ENCODE measurements at places on chromosomes 3 and 15.
A peak's percentile ranks its signal among the peaks of the same experiment; 100 is the strongest.

DNA sequence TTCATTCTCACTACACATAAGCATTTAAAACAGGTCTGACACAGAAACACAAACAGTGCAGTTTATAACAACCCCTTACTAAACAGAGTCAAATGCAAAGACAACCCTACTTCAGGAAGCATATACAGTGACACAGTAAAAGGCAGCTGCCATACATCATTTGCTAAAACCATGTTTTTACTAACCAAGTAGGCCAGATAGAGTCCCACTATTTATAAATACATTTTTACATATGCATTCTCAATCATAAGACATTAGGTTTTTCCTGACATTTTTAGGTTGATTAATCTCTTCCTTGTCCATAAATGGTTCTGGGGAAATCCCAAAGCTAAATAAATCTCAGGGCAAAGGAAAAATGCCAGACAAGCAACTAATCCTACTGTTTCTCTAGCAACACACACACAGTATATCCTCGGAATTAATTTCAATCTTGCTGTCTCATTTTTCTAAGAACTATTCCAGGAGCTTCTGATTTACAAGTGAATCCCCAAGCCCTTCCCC lies 39.0 kb downstream of the CHAC1 start:
- DNase-seq = no peak

DNA sequence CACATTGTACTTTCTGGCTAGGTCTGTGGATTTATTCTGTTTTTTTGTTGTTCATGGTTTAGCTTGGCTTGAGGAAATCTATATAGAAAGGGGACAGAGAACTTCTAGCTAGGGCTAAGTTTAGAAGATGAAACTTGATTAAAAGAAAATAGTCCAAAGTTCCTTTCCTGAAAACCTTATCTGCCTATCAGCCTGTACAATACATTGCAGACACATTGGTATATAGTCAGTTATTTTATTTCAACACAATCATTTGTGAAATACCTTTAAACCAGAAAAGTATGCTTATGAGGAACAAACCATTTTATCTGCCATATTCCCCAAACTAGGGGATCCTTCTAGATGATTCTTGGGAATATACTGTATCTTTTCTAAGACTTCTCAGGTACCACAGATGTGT lies 147.3 kb upstream of the CGNL1 start:
- DNase-seq = no peak

DNA sequence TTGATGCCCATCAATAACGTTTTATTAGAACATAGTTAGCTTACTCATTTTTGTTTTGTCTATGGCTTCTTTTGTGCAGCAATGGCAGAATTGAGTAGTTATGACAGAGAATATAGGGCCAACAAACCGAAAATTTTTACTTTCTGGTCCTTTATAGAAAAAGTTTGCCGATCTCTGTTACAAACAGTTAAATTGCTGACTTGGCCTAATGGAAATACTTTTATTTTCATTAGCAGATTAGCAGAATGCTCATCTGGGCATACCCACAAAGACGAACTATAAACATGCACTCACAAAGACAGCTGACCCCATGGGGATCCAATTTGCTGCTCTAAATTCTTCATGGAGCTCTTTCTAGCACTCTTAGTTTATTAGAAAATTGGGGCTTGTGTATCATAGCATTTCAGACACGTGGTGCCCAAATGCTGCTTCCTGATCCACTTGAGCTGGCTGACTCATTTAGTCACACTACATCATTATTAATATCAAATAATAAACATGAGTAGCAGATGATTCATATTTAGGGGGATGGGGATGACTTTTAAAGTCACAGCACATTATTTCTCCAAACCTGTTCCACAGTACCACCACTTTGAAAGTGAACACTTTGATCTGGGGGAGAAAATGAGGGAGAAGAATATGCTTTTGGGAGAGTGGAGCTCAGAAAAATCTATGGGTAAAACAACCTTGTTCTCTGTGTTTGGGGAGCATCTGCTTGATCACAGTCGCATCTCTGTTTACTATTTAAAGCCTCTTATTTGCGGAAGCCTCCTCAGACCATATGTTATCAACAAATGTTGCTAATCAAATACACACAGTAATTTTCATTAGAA lies 228.1 kb upstream of the FEZF2 start:
- DNase-seq = no peak

DNA sequence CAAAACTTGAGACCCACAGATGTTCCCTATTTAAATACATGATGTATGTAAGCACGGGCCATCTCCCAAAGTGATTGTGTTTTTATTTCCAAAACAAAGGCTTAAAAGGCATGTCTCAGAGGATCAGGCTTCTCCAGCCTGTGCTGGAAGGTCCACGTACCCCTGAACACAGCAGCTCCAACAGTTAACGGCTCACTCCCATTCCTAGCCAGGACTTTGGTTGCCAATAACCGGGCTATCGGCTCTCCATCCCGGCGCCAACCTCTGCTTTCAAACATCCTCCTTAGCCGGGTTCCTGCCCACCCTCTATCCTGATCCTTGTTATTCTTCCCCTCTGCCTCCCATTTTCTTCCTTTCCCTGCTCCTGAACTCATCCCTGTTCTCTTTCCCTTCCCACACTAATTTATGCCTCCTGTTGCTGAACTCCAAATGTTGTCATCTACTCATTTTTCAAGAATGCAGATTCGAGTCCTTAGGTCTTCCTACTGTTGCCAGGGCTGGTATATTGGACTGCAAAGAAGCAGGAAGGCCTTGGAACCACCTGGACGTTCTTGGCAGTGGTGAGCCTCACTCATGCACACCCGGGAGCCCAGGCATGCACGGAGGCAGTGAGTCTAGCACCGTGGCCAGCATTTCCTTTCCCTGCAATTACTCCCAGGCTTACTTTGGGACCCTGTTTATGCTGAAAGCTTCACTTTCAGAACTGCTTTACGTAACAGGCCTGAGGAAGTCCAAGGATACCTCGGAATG lies 128.4 kb upstream of the RAD18 start:
- no peak for DNase-seq

GRCh38 chr15:67495585-67495984 lies 25.3 kb upstream of the C15orf61 start:
- DNase-seq = no peak

DNA sequence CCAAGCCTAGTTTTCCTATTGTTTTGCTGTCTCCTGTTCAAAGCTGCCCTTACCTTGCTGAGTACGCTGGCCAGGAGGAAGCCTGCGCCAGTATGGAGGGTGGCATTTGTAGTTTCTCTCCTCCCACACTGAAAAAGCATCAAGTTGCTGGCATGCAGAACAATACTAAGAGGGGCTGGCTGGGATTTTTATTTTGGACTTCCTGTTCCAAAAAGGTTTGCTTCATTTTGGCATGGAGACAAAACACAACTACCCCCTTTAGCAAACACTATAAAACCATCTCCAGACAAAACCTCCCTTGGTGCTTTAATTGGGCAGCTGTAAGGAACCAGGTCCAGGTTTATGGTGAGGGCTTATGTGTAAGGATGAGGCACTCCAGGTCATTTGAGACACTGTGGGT lies 457.6 kb downstream of the PDCD6IP start:
- no peak for DNase-seq

DNA sequence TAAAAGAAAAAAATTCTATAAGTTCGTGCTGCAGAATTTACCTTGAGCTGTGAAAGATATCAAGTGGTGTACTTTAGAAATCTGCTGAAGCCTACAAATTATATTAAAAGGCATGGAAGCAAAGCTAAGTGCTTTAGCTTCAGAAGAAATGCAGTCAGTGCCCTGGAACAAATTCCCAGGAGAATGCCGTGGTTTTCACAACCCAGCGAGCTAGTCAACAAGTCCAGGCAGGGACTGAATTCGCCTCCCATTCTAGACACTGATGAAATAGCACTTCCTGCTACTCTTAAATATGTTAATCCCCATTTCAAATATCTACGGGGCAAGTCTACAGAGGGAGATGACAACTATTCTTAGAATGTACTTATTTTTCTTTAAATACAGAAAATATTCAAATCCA lies 326.4 kb upstream of the IGF1R start:
- no peak for DNase-seq

DNA sequence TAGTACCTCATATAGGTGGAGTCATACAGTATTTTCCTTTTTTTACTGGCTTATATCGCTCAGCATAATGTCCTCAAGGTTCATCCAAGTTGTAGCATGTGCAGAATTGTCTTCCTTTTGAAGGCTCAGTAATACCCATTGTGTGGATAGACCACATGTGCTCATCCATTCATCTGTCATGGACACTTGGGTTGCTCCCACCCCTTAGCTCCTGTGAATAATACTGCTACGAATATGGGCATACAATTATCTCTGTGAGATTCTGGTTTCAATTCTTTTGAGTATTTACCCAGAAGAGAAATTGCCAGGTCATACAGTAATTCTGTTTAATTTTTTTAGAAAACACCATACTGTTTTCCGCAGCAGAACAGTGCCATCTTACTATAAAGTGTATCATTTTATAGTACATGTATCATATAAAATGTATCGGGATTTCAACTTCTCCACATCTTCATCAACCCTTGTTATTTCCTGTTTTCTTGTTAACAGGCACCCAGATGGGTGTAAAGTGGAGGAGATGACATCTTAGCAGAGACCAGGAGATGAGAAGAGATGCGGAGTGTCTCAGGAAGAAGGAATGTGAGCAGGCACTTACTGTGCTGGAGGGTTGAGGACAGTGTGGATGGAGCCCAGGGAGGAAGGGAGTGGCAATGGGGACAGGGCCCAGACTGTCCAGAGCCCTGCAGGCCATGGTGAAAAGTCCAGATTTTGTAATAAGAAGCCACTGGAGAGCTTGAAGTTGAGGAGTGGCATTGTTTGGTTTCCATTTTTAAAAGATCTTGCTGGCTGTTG lies 27.0 kb upstream of the PRR23E start:
- no peak for DNase-seq

- no peak for DNase-seq
Measured at GRCh38 chr3:31377045-31377642, 155.6 kb upstream of the STT3B start.

GRCh38 chr3:109114746-109115145 lies 3.2 kb downstream of the MORC1 start:
- no peak for DNase-seq

- DNase-seq = no peak
Measured at GRCh38 chr3:13812034-13812471, 67.8 kb downstream of the WNT7A start.

- peak; percentile 17 for DNase-seq
Measured at GRCh38 chr3:107846279-107846852, 244.5 kb downstream of the CD47 start.

DNA sequence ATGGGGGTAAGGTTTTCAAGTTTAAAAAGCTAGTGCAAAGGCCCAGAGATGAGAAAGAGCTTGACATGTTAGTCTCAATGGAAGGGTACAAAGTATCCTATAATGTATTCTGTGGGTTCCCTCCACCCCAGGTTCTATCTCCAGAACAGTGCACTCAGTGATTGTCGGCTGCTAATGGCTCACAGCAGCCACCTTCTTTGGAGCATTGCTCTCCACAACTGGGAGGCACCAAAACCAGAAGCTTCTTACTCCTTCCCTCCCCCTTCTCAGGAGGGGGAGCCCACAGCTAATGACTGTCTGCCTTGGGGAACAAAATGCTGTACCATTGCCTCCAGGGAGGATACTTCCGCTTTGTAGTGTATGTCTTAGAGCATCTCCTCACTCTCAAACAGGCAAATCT lies 439.4 kb upstream of the RBMS3 start:
- DNase-seq = no peak

All from activated T-cell treated with anti-CD3 and anti-CD28 coated beads for 1 hour (primary cell).